ENCODE measurements at places on chromosomes 6 and 20.

DNA sequence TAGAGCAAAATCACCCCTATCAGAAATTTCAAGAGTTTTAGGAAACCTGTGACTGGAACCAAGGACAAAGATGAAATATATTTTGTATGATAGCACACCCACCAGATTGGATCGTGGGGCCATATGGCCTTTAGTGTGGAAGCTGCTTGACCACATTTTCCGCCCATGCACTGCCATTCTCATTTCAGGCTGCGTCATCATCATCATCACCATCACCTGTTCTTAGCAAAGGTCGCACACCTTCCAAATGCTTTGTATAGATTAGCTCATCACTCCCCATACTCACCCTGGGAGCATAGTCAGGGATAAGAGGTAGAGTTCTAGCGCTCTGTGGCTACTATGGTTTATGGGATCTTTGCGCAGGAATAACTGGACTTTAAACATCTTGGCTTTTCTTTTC is 185.7 kb downstream of the MTHFD1L start:
- no peak for DNase-seq

DNA sequence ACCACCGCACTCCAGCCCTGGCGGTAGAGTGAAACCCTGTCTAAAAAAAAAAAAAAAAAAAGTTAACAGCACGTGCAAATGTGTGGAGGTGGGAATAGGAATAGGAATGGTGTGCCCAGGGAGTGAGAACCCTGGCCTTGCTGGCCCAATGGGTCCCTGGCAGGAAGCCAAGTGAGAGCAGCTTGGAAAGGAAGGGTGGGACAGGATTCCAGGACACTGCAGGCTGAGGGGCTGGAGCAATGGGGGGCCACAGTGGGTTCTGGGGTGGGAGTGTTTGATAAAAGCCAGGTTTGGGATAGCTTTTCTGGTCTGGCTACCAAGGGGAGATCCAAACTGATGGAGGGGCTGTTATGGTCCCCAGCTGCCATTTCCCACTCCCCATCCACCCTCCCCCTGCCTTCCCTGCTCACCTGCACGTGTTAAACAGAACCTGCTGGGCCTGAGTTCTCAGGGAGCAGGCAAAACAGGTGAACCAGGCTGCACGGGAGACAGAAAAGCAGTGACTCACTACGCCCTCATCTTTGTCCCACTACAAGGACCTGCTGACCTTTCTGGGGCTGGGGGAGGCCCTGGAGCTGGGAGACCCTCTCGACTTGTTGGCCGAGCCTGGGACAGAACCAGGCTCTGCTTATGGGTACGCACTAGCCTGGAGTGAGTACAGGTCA is 3.3 kb downstream of the SUN5 start:
- DNase-seq: no peak

GRCh38 chr6:170152989-170153388 is 137.9 kb downstream of the DLL1 start:
- DNase-seq: peak; percentile 63

DNA sequence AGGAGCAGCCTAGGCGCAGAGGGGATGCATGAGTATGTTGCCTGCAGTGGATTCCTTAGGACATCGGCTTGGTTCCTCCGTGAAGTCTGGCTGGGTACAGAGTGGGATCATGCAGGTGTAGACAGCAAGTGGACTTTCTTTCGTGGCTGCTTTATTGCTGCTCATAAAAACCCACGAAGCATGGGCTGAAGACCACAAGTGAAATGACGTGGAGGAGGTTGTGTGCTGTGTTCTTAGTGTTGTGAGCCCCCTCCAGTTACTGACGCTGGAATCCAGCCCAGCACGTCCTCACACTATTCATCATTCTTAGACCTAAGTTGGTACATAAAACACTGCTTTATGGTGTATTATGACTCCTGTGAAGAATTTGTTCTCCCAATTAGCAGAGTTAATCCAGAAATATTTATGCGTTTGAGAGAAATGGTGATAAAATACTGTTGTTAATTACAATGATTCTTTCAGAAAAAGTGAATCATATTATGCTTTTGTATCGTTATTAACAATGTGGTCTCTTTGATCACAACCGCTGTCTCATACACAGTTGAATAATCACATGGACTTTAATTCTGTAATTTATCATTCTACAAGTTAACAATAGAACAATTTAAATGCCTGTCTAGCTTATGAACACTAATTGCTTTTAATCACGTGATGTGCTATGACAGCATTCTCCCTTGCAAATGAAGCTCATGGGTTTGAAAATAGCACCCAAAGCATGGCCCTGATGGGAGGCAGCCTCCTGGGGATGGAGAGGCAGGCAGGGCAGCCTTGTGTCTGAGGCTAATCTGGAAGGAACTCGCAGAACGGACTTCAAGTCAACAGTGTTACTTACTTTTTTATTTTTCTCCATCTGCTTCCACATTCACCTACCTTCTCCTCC is 233.9 kb upstream of the SYNDIG1 start:
- no peak for DNase-seq

GRCh38 chr20:4800676-4801449 is 79.2 kb downstream of the PRND start:
- DNase-seq: no peak

DNA sequence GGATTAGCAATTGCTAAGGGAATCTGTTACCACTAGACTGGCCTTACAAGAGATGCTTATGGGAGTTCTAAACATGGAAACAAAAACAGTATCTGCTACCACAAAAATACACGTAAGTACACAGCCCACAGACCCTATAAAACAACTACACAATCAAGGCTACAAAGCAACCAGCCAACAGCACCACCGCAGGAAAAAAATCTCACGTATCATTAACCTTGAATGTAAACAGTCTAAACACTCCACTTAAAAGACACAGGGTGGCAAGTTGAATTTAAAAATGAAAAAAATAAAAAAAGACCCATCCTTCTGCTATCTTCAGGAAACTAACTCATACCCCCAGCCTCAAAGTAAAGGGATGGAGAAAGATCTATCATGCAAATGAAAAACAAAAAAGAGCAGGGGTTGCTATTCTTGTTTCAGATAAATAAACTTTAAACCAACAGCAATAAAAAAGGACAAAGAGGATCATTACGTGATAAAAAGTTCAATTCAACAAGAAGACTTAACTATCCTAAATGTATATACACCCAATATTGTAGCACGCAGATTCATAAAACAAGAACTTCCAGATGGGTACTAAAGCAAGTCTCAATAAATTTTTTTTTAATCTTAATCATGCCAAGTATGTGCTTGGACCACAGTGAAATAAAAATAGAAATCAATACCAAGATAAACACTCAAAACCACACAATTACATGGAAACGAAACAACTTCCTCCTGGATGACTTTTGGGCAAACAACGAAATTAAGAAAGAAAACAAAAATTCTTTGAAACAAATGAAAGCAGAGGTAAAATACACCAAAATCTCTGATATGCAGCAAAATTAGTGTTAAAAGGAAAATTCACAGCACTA is 52.3 kb downstream of the RNGTT start:
- peak; percentile 17 for DNase-seq

DNA sequence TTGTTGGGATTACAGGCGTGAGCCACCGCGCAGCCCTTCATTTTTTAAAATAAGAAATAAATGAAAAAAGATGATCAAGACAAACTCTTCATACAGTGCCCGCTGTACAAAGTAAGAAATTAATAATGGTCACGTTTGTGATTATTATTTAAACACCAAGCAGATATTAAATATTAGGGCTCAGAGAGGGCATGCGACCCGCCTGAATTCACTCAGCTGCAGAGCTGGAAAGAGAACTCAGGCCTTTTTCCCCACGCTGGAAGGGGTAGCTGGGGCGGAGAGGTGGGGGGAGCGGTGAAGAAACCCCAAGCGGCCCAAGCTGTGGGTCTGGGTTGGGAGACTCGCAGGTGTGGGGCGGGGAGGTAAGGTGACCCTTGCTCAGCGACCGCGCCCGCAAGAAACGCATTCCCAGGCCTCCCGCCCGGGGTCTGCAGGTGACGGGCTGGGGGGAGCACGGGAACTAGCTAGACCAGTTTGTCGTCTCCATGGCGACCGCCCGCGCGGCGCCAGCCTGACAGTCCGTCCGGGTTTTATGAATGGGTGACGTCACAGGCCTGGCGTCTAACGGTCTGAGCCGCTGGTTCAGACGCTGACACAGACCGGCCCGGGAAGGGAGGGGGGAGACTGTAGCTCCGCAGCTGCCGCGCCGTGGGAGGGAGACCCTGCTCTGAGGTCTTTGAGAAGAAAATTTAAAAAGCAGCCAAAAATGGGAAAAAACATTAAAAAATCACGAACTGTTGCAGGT is 1.1 kb upstream of the ID1 start:
- DNase-seq: peak; percentile 98

GRCh38 chr20:16810216-16810615 is 62.1 kb downstream of the OTOR start:
- DNase-seq: no peak

DNA sequence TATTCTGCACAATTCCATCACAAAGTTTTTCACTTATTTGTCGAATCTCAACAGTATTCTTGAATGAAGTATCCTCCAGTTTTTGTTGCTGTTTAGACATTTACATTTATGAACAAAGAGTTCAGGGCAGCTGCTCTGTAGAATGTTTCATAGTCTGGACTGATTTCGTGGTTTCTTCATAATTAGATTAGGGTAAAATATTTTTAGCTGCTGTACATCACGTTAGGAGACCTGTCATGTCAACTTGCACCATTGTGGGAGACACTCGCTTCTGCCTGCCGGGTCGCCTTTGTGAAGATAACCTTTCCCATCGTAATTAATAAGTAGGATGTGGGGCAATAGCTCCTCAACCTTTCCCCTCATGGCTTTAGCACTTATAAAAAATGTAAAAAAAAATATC is 27.5 kb upstream of the RPS6KA2 start:
- no peak for DNase-seq

DNA sequence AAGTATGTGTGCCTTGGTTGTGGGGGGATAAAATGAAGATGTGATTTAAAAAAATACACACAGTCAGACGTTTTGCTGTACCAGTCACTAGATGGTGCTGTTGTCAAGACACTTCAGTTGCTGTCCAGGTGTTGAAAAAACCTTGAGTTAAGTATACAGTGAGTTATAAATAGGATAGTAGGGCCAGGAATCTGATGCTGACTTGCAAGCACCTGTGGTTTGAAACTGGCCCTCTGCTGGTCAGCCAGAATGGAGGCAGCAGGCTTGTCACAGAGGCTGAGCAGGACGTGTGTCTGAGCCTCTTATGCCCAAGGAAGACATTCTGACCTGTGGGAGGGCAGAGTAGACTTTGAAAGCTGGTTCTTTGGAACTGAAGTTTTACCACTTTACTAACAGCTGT is 27.8 kb downstream of the RNF8 start:
- DNase-seq: peak; percentile 82

- peak; percentile 55 for DNase-seq
Observed at GRCh38 chr6:53119772-53120409, 28.8 kb downstream of the GCM1 start.

GRCh38 chr6:149933036-149933435 is 8.8 kb upstream of the ULBP2 start:
- DNase-seq: no peak

- peak; percentile 66 for DNase-seq
Observed at GRCh38 chr20:23115822-23116221, 29.7 kb upstream of the CD93 start.

- no peak for DNase-seq
Observed at GRCh38 chr6:27816906-27817305, 95.3 kb downstream of the OR2B2 start.

- DNase-seq: no peak
Observed at GRCh38 chr6:106796781-106797180, 167.4 kb downstream of the QRSL1 start.

- peak; percentile 48 for DNase-seq
Observed at GRCh38 chr6:128327890-128328289, 192.5 kb downstream of the PTPRK start.

GRCh38 chr6:1895721-1896120 is 286.0 kb downstream of the FOXC1 start:
- DNase-seq: peak; percentile 20

DNA sequence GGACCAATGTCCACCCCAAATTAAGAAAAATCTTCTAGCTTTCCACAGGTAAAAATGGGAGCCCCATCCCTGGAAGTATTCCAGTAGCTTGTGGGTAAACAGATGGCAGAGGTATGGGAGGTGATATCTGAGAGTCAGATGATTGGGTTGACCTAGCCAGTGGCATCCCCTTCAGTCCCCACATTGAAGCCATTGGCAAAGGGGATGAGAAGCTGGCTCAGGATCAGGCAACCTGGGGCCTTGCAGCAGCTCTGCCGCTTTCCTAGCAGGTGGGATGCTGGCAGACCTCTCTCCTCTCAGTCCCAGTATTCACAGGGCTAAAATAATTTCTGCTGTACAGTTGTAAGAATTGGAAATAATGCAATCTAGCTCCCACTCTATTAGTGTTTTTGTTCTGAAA is 108.9 kb upstream of the KCNG1 start:
- DNase-seq: no peak

- DNase-seq: no peak
Observed at GRCh38 chr6:160275511-160276003, 16.9 kb upstream of the SLC22A2 start.

- DNase-seq: no peak
Observed at GRCh38 chr6:120894077-120894476, 440.2 kb downstream of the TBC1D32 start.

DNA sequence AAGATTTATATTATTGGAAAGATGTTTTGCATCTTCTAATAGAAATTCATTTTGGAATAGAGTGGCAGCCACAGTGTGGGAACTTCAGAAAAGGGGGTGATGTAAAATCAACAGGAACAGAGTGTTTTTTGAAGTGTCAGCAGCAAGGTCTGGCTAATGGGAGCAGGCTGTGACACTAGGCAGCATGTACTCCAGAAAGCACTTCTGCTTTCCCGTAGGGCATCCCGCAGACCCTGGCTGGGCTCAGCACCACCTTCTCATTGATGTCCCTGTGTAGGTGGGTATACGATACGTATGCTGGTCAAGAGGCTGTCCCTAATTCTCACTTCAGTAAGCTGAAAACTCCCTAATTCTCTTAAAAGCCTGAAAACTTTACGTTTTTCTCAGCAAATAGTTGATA is 74.7 kb downstream of the EYA4 start:
- DNase-seq: no peak

- DNase-seq: no peak
Observed at GRCh38 chr6:43278524-43279078, 19.5 kb upstream of the SLC22A7 start.

- DNase-seq: no peak
Observed at GRCh38 chr6:138806889-138807288, 11.0 kb downstream of the ECT2L start.

DNA sequence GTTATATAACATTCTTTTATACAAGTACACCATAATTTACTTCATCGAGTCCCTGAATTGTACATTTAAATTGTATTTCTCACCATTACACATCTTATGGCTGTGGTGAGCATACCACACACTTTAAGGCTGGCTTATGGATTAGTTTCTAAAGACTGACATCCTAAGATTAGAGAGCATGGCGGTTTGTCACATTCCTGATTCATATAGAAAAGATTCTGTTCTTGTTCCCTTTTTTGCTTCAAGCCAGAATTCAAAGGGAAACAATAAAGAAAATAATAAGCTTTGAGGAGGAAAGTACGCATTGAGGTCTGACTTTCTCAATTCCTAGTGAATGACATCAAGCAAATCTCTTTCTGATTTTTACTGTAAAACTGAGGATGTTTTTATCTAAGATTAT is 2.5 kb downstream of the BTN1A1 start:
- DNase-seq: no peak

All from choroid plexus epithelial cell (primary cell).